Fibroblast of skin of right quadriceps (primary cell): ENCODE measurements at places on chromosomes 6 and 20.

DNA sequence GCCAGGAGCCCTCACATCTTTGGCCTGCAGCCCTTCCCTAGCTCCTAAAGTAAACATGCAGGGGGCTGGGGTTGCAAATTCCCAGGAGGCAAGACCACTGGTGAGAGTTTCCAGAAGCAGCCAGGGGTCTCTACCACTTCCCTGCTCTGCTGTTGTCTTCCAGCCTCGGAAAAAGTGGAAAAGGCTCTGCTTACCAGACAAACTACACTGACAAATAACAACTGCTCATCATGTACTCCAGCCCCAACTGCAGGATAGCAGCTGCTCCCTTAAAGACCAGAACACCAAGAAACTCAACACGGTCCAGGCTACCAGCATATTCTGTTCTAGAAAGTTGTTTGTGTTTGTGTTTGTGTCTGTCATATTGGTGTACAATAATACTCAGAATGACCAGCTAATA, 187.5 kb upstream of the MARCKS start:
- DNase-seq = no peak

DNA sequence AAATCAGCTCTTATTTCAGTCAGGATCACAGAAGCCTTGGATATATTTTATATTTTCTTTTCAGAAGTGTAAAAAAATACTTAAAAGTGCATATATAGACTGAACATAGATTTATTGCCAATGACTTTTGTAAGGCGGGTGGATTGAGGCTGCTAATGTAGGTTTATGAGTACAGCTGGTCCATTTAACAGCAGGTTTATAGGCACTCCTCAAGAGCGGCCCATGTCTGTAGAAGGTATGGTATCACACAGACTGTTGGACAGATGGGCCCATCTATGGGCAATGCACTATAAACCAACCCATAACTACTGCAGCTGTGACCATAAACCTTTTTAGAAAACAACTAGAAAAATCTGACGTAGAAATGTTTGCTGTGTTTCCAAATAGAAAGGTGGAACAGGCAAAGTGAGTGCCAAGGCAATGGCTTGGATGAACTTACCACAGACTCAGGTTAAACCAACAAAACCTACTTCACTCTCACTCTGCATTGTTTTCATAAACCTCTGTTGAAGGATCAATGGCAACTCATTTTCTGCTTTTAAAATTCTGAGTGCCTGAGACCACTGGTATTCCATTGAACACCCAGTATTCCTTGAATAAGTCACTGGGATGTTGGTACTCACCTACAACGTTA, 170.6 kb upstream of the EYA4 start:
- no peak for DNase-seq

- peak; percentile 100 for DNase-seq
These were observed 41.0 kb downstream of the CYP24A1 start for GRCh38 chr20:54132612-54133433.

- no peak for DNase-seq
These were observed 132.4 kb downstream of the DNAH8 start for GRCh38 chr6:38847497-38847896.

DNA sequence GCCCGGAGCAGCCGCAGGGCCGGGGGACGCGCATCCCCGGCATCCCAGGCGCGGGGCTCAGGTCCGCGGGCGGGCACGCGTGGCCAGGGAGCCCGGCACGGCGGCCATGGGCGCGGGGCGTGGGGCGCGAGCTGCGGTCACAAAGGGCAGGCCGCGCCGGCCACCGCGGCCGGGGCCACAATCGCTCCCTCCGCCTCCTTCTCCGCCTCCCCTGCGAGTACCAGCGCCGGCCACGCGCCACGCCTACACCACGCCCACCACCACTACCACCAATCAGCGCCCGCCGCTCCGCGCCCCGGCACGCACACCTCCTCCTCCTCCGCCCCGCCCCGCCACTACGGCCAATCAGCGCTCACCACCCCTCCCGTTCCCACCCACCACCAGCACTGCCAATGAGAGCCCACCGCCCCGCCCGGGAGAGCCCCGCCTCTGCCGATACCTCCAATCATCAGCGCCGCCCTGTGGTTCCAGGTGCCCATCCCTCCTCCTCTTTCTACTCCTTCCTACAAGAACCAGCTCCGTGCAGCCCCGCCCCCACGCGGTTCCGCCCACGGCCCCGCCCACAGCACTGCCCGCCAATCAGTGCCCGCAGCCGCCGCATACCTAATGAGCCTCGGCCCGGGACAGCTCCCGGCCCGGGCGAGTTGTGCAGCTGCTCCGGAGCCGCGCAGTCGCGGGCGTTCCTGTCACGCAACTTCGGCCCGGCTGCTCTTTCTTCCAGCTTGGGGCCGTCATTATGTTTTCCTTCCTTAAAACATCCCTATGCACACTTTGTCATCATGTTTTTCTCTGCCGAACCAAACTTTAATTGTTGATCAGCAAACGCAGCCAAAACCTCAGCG, at the start of gene RPS6KA2:
RPS6KA2 (minus strand) TSS at position 219 of the 842 bp plus-strand sequence. CDS start 232 bp downstream, outside the sequence.
- DNase-seq = peak; percentile 100

- DNase-seq = peak; percentile 11
These were observed 133.0 kb downstream of the GPX5 start for GRCh38 chr6:28658475-28659249.

DNA sequence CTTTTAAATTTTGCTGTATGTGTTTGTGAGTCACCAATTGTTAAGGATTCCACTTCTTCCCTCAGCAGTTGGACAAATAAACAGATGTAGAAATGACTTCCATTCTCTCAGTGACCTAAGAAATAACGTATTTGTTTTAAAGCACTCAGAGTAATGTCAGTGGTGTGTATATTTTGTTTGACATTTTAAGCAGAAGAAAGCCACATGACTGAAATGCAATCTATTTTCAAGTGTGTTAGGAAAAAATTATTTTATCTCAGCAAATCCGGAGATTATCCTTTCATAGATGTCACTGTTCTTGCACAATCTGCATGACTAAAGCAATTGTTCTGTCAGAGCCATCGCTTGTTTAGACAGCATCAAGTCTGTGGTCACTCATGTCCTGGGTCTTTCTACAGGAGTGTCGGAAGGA, 77.1 kb downstream of the JAG1 start:
- DNase-seq = peak; percentile 52

- DNase-seq = no peak
These were observed 272.5 kb upstream of the SOX4 start for GRCh38 chr6:21321076-21321475.

DNA sequence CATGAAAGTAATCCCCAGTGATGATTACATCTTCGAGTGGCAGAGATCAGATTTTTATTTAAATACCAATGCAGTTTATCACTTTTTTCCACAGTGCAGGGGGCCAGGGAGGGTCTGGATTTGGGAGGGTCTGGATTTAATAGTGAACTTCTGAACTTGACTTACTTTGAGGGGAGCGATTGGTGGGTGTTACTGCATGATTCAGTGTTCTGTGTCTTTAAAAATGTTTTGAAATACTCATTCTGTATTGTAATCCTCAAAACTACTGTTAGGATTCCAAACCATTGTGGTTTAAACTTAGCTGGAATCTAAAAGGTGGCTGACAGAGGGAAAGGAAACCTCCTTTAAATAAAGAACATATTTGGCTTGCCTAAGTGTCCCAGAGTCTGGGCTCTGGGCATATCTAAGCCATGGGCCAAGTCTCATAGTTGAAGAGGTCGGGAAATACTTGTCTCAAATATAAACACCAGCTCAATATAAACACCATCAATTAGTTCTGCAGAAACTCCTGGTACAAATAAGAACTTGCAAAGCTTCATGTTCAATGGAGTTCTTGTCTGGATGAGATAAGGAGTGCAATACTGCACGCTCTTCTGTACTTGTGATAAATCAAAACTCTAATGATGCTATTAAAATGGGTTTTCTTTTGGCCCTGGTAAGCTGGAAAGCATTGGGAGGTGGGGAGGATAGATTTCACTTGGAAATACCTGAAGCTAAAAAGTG, 14.4 kb downstream of the JARID2 start:
- DNase-seq = peak; percentile 93

GRCh38 chr6:101711518-101711917, 318.0 kb downstream of the GRIK2 start:
- no peak for DNase-seq

DNA sequence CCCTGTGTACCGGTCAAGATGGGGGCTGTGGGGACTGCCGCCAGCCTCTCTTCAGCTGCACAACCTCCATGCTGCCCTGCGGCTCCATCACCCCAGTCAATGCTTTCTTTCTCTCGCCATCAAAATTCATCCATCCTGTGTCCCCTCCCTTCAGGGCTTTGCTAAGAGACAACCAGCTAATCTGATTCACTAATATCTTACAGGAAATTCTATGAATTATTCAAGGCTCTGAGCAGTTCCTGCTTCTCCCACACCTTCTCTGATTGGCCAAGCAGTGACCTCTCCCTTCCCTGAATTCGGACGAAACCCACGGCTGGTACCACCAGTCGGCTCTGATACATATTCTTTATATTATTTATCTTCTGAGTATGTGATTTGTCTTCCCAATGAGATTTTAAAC, 13.8 kb downstream of the ITPR3 start:
- no peak for DNase-seq

GRCh38 chr6:13390658-13391057, 62.3 kb upstream of the TBC1D7 start:
- DNase-seq = no peak

GRCh38 chr6:28217890-28218289, 7.2 kb upstream of the ZSCAN9 start:
- DNase-seq = no peak

DNA sequence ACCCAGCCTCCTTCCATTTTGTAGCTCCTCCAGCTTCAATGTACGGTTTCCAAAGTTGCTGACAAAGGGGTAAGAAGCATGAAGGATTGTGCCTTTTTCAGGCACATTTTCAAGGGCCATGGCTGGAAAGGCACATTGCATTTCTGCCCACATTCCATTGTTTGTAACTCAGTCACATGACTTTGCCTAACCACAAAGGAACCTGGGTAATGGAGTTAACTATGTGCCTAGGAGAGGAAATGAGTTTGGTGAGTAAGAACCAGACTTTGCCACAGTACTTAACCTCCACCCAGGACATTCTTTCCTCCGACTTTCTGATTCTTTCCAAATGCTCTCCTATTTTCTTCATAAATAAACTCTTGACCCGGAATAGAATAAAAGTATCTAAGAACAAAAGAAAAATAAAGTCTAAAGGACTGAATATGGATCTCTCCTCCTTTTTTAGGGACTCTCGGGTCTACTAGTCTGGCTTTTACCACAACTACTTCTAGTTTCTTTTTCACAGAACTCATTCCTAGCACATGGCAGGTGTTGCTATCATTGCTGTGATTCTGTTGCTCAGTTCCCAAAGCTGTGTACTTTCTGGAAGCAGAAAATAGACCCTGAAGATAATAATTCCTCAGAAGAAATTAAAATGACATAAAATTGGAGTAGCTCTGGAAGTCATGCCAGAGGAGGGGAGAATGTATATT, 81.5 kb upstream of the ISM1 start:
- DNase-seq = peak; percentile 20

GRCh38 chr6:155154158-155154830, 109.5 kb upstream of the CLDN20 start:
- DNase-seq = peak; percentile 91

DNA sequence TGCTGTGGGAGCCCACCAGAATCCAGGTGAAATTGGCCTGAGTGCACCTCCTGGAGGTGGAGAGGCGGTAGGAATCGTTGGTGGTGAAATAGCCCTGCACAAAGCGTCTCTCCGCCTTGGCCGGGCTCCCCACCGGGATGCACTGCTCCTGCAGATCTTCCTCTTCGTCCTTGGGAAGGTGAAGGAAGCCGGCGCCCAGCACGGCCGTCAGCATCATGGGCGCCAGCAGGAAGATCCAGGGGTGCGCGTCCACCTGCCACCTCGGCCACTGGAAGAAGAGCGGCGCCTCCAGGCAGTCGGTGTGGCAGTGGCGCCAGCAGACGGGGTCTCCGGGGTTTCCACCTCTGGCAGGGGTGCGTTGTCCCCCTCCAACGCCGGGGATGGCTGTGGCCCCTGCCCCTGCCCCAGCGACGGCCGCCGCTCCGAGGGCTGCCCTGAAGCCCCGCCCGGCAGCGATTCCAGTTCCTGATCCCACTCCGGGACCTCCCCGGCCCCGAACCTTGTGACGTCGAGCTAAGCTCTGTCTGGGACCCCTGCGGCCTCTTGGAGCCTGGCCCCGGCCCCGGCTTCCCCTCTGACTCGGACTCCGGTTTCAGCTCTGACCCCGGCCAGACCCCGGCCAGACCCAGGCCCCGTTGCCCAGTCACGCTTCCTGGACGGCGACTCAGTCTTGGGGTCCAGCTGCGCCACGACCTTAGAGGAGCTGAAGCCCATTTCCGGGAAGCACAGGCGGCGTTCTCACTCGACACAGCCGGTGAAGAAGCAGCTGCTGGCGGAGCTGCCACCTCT, 91.9 kb downstream of the CD164 start:
- no peak for DNase-seq

- DNase-seq = no peak
These were observed 904.1 kb upstream of the MANEA start for GRCh38 chr6:94673251-94673650.

DNA sequence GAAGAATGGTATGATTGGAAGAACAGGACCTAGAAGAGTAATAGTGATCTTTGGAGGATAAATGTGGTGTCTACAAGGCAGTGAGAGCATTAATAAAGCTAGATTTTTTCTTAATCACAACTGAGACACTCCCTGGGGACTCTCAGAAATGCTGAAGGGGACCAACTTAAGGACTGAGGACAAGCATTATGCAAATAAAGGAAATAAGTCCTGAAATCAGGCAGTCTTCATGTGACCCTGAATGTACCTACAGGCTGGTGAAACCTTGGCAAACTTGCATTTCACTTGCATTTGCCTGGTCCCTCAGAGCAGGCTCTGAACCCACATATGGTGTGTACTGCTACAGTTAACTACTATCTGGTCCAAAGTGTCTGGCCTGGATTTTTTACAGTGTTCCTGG, 19.3 kb upstream of the TTK start:
- no peak for DNase-seq

DNA sequence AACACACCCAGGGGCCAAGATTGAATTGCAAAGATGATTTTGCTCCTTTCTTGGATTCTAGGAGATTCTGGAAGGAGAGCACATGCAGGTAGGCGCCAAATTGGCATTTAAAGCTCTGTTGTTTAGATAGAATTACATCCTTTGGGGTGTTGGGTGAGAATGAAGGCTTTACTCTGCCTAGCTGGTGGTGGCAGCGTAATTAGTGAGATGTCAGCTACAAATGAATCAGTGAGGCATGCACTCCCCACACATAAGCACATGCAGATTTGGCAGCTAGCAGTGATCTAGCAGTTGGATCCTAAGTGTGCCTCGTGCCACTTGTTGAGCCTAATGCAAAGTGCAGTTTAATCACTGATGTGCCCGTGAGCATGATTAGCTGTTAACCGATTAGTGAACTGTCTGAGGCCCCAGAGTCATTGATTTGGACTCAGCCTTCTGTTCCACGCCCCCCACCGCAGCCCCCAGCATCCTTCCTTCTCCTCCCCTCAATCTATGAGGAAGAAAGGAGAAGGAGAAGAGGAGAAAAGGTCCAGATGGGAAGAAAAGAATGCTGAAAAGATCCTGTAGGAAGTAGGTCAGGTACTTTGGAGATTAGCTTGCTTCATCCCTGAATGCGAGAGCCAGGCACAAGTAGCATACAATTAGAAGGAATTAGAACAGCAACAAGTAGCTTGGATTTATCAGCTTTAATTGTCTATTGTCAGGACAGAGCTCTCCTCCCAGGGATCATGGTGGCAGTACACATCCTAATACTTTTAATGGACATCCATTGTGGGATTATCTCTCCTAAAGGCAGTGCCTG, 6.0 kb upstream of the PRDM1 start:
- DNase-seq = no peak
